ENCODE measurements at places on chromosomes 1 and 21. TPM values are rescaled to one million over a fixed set of nuclear protein-coding genes. Genes with fewer than 3 reads are reported as not detected.

DNA sequence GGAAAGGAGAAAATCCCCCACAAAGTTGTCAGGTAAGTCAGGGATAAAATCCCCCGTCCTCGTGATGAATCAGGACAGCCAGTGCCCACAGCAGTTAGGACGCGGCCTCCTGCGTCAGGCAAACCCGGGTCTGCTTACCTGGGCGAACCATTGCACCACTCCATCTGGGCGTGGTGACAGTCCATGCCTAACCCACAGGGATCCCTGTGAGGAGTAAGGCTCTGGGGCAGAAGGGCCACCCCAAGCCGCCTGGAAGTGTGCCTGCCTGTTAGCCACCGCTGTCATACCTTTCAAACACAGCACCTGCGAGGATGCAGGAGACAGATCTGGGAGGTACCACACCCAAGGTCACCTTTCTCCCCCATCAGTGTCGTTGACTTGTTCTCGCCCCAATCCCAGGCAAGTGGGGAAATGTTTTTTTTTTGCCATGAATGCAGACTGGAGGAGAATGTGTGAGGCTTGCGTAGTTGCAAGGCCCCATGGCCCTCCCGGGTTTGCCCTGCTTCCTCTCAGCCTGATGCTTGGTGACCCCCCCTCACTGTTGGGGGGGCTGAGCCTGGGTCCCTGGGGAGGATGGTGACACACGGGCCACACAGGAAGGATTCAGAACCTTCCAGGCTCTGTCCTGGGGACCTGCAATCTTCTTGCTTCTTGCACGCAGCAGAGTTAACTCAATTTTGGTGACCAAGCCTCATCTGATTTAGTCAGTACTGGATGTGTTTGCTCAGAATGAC lies 107.0 kb downstream of the PGBD5 start:
- DNase-seq: no peak

GRCh38 chr1:95716097-95716496 lies 482.1 kb downstream of the RWDD3 start:
- DNase-seq: no peak

DNA sequence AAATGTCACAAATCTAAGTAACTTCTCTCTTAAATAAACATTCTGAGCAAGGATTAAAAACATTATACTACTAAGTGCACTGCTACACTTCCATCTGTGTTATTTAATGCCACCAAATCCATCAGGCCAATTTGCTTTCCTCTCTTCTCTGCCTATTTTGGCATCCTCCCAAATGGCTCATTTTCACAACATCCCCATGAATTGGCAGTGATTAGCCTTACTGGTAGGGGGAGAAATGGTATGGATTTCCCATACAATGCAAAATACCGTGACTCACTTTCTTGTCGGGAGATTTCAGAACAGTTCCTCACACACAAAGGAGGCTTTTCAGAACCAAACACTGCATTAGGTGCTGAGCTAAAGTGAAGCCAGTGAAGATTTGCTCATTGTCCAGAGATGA lies 195.7 kb downstream of the MIS18A start:
- no peak for DNase-seq

- no peak for DNase-seq
These were observed 229.5 kb upstream of the VAMP3 start for GRCh38 chr1:7541629-7542028.

- no peak for DNase-seq
These were observed 69.7 kb downstream of the NFIA start for GRCh38 chr1:61152066-61152465.

GRCh38 chr1:195150768-195151167 lies 1457.5 kb downstream of the KCNT2 start:
- no peak for DNase-seq

DNA sequence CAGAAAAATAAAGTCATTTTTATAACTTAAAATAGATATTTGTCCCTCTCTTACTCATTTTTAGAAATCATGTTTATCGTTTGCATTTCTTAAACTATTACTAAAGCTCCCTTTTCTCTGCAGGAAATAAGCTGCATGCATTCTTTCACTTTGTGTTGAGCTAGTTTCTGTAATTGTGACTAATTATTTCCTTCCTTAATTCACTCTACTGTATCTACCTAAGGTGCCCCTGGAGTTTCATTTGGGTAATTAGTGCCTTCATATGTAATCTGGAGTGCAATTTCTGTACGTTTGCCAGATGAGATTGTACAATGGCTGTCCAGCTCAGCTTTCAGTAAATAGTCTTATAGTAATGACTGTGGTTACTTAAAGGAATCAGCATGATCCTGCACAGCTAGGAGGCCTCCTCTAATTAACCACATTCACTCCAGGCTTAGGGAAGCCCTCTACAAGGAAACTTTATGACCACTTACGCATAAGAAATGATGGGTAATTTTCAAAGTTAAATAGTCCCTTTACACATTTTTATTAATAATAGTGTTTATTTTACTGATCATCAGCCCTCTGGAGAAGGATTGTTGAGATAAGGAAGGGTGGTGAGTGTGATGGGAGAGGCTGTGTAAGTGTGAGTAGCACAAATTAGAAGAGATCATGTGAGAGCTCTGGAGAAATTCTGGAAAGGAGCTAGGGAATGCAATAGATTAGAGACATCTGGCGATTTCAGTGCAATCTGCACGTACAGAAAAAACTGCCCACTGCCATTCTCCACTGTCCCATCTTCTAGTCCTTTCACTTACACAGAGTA lies 86.8 kb downstream of the LRRC8C start:
- peak; percentile 28 for DNase-seq

DNA sequence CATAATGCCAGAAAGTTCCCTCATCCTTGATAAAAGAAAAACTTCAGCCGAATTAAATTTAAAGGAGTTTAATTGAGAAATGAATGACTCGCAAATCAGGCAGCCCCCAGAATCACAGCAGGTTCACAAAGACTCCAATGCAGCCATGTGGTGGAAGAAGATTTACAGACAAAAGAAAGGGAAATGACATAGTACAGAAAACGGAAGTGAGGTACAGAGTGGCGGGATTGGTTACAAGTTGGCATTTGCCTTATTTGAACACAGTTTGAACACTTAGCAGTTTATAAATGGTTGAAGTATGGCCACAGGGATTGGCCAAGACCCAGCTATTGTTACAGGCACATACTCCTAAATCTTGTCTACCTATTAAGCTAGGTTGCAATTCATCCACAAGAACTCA lies 46.6 kb downstream of the HIVEP3 start:
- DNase-seq: no peak

DNA sequence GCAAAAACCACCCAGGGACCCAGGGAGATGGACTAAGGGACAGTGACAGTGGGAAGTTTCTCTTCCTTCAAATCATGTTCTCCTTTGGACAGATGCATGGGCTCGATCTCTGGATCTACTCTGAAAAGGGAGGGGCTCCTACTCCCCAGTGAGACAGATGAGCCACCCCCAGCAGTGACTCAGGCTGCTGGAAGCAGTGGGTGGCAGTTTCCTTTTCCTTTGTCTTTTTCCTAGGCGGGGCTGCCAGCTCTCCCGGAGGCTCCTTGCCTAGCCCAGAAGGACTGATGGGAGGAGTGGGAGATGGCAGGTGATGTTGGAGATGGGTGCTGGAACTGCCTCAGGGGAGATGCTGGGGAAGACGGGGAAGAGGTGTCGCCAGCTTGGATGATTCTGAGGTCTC lies 41.0 kb upstream of the IGSF21 start:
- DNase-seq: no peak

GRCh38 chr1:160260406-160261382 lies 1.7 kb downstream of the DCAF8 start:
- peak; percentile 6 for DNase-seq

DNA sequence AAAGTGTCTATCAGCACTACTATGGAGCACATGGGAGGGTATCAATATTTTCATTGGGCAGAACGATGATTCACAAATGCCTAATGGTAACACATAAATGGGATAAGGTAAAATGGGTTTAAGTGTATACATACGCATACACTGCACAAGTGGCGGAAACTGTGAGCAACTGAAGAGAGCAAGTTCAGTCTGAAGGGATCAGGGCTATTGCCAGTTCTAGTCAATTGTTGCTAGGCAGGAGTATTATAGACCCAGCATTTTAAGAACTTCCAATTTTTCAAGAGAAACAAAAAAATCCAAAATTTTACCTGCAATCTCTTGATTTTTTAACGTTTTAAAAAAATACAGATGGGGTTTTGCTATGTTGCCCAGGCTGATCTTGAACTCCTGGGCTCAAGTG lies 23.1 kb downstream of the FOXJ3 start:
- DNase-seq: no peak

DNA sequence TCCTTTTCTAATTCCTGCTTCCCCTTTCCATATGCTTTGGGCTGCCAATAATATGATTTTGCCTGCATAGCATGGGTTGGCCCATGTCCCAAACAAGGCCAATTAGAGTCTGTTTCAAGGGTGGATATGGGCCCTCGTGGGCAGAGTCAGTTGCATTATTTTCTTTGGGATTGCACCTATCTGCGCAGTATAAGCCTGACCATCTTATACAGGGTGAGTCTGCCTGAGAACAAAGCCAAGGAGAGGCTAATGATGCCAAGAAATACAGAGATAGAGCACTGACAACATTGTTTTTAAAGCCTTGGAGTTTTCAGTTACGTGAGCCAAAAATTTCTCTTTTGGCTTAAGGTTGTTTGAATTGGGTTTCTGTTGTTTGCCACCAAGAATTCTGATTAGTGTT lies 18.6 kb downstream of the OVAAL start:
- DNase-seq: no peak

DNA sequence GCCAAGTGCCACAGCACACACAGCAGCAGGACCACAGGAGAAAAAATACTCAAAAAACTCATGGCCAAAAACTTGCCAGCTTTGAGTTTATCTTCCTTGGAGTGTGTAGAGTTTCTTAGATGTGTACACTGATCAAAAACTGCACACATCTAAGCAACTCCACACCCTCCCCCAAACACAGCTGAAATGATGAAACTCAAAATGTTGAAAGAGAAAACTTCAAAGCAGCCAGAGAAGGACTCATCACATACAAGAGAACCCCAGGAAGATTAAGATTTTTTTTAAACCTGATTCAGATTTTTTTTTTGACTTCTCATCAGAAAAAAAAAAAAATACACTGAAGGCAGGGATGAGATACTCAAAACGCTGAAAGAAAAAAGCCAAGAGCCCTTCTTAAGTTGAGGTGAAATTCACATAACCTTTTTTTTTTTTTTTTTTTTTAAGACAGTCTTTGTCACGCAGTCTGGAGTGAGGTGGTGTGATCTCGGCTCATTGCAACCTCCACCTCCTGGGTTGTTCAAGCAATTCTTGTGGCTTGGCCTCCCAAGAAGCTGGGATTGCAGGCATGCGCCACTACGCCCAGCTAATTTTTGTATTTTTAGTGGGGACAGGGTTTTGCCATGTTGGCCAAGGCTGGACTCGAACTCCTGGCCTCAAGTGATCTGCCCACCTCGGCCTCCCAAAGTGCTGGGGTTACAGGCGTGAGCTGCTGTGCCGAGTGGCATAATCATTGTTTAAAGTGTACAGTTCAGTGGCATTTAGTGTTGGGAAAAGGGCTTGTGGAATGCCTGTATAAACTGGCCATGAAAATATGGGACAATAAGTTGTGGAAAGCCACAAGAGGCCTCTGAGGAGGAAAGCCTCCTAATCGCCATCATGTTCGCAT lies 20.9 kb upstream of the PDXK start:
- no peak for DNase-seq

- DNase-seq: no peak
These were observed 11.2 kb upstream of the NTMT2 start for GRCh38 chr1:170134521-170134920.

Gene DYNLT5
- not detected for total RNA-seq

Gene LGR6
- total RNA-seq: 0.19 TPM

Gene CLEC20A
- total RNA-seq: not detected

Gene S100A12
- not detected for total RNA-seq

Gene PYHIN1
- total RNA-seq: 4.4 TPM

Gene CRB1
- total RNA-seq: not detected

Gene CCDC24
- total RNA-seq: 0.91 TPM

Measured in activated naive CD4-positive, alpha-beta T cell treated with anti-CD3 and anti-CD28 coated beads for 36 hours (primary cell).